ENCODE measurements at places on chromosomes 7 and 10.

- no peak for DNase-seq
Measured at GRCh38 chr10:132883391-132883881, 58.9 kb downstream of the CFAP46 start.

DNA sequence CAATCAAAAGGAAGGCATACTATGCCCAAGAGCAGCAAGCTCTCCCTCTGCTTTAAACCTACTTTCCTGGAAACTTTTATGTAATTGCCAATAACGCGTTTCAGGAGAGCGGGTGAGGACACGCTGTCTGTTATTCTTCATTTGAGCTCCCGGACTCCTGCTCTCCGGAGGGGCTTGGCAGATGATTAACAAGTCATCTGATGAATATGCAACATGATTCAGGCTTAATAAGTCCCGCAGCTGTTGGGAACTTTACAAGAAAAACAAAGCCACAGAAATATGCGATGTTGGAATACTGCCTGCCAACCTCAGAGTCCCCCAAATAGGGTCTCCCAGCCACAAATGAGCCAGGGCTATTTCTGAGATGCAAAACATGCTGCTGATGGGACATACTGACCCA is 348.0 kb downstream of the GPAM start:
- peak; percentile 35 for DNase-seq

GRCh38 chr10:111875725-111876124 is 307.8 kb downstream of the GPAM start:
- DNase-seq, result no peak

GRCh38 chr7:101066833-101067177 is 18.5 kb upstream of the TRIM56 start:
- no peak for DNase-seq

DNA sequence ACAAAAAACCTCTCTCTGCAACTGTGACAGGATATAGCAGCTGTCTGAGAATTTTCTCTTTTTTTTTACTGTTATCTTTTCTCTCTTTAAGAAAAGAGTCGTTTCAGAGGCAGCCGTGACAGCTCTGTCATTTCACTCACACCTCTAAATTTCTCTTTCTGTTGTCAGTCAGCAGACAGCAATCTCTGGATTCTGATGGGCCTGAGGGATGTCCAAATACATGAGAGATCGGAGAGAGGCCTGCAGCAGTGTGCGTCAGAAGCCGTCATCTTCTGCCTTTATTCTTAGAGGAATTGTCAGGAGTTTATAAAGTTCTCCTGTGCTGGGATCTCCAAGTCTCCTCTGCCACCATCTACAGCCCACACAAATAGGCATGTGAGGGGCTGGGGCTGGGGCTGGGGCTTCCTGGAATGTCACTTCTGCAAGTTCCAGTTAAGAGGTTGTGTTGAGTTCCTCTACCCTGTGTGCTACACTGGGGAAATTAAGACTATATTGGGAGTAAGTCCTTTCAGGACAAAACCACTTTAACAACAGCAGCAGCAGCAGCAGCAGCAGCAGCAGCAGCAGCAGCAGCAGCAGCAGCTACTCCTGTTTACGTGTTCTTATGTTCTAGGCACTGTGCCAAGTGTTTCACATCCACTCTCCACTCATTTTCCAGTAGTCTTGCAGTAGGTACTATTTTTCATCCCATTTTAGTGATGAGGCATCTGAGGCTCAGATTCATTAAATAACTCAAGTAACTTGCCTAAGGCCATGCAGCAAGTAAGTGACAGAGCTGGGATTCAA is 541.3 kb downstream of the LRMDA start:
- peak; percentile 78 for DNase-seq

DNA sequence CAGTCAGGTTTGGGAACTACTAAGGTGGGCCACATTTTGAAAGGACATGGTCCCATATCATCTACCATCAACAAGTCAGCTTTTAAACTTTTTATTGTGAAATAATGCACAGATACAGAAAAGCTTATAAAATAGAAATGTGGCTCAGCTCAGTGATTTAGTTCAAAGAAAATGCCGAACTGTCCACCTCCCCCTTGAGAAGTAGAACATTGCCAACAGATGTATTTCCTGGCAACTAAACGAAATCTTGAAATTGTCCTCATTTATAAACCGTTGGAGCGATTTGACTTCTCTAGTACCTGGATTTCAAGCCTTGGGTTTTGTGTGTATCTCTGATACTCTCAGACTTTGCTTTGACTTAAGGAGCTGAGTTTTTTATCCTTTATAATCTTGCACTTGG is 32.7 kb upstream of the SMNDC1 start:
- no peak for DNase-seq

DNA sequence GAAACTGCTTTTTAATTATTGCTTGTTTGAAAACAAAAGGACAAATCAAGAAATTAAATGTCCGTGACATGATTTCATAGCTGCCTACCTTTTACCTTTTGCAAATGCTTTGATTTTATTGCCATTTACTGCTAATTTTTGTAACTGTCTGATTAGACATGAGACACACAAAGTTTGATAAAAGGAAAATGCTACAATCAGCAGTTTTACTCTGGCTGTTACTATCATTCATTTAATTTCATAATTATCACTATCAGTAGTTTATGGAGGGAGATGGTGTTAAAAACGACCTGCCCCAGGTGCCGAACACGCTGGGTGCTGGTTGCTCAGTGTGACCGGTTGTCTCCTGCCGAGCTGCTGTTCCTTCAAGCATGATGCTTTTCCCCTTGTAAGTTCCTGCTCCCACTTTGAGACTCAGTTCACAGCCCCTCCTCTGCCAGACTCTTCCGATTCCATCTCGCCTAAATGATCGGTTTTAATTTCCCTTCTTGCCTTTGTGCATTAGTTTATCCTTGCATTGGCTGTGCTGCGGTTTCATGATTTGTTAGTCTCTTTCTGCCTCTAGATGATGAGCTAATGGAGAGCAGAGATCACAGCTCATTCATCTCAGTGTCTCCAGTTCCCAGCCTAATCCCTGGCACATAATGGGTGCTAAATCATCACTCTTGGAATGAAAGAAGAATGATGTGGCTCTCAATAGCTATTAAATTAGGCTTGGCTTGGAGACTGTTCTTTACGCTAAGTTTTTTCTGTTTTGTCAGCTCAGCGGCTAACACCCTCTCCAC is 110.6 kb downstream of the PFKFB3 start:
- no peak for DNase-seq

- no peak for DNase-seq
Measured at GRCh38 chr7:97116308-97116707, 1.2 kb upstream of the SDHAF3 start.

- DNase-seq, result no peak
Measured at GRCh38 chr10:12432402-12433189, 83.2 kb downstream of the CAMK1D start.

DNA sequence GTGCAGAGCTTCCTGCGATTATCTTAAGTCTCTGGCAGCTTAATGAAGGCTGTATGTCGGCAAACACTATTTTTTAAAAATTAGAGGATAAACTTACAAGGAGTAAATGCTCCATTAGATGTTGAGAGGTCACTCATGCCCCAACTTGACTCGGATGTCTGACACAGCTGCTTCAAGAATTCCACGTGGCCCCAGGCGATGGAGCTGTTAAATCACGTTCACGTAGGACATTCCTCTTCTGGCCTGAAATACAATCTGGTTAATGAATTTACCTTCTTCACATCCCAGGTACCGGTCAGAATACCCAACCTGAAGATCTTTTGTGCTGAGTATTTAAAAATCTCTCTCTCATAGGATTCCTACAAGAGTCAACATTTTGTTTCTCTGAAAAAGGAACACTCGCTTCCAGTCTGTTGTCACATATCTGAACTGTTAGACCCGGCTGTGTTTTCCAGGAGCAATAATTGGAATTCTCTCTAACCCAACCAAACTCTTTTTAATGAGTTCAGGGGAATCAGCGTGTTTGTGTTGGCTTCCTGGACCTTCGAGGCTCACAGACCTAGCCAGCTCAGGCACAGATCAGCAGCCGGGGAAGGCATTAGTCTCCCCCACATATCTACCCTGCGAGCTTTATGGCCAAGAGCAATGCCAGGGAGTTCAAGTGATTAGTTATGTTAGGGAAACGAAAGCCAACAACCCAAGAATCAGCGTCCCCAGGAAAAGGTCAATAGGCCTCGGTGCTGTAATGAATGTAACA is 284.9 kb downstream of the FGFR2 start:
- DNase-seq, result no peak

GRCh38 chr10:120562956-120563355 is 105.9 kb downstream of the PLPP4 start:
- no peak for DNase-seq

- no peak for DNase-seq
Measured at GRCh38 chr7:101402081-101402779, 39.6 kb downstream of the COL26A1 start.

DNA sequence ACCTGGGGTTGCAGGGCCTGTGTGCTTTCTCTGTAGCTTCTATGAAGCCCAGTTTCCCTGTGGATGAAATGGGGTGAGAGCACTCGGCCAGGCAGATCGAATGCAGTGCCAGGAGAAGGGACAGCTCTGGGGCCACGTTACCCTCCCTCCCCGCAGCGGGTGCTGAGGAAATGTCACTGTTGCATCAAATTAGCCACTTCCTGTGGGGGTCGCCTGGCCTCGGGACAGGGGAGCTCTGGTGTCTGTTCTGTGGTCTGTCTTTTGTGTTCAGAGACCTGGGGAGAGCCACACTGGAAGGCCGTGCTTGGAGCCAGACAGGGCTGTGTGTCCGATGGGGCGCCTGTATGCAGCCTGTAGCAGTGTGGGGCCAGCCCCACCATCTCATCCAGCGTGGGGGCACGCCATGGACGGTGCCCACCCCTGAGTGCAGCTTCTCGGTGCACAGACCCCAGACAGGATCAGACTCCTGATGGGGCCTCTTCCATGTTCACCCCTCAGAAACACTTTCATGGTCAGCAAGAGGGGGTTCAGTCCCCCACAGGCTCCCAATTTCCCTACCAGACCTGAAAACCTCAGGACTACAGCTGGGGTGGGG is 13.6 kb downstream of the TTYH3 start:
- DNase-seq, result no peak

DNA sequence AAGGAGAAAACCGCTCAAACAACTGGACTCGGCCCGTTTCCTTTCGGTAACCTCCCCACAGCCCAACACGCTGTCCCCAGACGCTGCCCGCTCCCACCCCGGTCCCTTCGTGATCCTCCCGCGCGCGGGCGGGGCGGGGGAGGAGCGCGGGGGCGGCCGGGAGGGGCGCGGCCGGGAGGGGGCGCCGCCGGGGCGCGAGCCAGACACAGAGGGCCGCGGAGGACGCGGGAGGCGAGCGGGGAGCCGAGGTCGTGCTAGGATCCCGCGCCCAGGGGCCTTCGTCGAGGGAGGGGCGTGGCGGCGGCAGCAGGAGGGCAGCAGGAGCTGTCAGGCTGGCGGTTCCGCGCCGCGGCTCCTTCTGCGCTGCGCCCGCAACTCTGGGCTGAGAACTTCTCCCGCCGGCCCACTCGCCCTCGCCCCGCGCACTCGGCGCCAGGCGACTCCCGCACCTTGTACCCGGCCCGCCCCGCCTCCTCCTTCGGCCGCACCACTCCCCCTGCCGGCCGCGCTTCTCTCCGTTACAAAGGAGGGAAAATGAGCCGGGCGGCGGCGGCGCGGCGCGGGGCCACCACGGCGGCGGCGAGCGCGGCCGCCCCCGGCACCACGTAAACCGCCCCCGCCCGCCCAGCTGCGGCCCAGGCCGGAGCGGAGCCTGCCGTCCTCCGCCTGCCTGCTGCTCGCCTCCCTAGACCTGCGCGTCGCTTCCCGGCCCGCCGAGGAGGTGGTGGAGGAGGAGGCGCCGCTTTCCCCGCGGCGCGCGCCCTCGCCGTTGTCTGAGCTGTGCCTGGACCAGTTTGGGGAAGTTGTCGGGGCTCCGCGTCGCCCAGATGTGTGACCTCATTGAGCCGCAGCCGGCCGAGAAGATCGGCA is at the start of gene CDK14:
Gene CDK14, plus strand, starts transcription at position 521 of the 870 bp plus-strand sequence. Its CDS starts 307 bp downstream, at position 828.
- no peak for DNase-seq

GRCh38 chr10:116255886-116256751 is 16.9 kb downstream of the GFRA1 start:
- DNase-seq, result no peak

DNA sequence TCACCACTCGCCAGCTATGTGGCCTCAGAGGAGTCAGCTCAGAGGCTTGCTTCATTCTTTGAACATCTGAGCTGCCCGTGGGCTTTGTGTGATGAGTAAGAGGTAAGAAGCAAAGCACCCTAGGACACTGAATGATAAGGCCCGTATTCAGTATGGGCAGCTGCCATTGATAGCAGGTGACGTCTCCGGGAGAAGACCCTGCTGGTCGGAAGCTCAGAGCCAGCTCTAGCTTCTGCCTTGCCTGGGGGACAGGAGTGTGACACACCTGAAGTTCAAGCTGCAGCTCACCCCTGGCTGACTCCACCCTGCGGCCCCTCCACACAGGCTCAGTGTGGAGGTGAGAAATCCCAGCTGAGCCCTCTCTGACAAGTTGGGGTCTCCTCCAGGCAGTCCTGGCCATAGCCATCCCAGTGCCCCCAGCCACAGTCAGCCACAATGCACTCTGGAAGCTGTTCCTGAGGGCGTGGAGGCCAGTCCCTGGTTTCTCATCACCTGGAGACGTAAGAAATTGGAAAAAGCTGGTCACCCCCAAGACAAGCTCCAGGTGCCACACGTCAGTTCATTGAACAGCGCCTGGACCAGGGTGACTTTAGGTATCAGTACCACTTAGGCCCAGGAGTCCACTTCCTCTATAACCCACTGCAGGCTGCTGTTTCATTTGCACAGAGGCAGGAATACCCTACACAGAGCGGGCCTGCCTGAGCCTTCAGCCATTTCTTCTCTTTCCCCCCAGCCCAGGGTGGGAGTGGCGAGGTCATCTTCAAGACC is 164.9 kb upstream of the RHEB start:
- no peak for DNase-seq

- no peak for DNase-seq
Measured at GRCh38 chr7:116511552-116512519, 12.3 kb downstream of the CAV2 start.

- DNase-seq, result no peak
Measured at GRCh38 chr10:116973371-116973905, 31.5 kb downstream of the SHTN1 start.

- peak; percentile 57 for DNase-seq
Measured at GRCh38 chr10:74290708-74291107, 139.7 kb downstream of the ADK start.

DNA sequence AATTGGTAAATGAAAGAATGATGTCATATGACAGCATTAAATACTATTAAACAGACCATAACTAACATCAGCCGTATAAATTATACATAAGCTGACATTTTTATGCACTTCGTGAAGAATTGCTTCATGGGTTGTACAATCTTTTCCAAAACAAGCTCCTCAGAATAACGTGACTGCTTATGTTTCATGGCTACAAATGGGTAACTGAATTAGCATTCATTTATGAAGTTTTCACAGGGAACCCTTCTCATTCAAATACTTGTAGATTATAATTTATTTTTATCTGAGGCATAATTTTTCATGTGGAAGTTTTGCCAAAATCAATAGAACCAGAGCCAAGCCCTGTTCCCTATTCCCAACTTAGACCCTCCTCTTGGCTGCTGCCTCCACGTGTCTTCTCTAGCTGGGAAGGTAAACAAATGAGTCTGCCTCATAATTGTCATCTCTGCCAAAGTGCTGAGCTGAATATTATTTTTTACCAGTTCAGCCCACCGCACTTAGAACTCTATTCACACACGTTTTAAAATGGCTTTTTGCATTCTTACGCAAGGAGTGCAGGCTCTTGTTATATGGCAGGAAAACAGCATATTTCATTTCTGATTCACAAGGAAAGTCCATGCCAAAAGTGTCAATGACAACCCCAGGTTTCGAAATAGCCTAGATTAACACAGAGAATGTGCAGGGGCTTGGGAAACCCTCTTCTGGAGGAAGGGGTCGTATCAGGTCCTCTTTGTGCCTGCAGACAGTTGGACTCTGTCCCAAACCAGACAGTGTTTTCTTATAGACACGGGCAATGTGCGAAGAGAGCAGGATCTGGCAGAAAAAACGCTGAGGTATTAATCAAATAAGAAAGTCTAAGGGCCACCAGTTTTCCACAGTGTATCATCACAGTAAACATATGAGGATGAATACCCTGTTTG is 370.7 kb upstream of the MGMT start:
- DNase-seq, result peak; percentile 93
